ENCODE measurements at places on chromosomes 6 and 20. TPM values are rescaled to one million over a fixed set of nuclear protein-coding genes. Genes with fewer than 3 reads are reported as not detected.

DNA sequence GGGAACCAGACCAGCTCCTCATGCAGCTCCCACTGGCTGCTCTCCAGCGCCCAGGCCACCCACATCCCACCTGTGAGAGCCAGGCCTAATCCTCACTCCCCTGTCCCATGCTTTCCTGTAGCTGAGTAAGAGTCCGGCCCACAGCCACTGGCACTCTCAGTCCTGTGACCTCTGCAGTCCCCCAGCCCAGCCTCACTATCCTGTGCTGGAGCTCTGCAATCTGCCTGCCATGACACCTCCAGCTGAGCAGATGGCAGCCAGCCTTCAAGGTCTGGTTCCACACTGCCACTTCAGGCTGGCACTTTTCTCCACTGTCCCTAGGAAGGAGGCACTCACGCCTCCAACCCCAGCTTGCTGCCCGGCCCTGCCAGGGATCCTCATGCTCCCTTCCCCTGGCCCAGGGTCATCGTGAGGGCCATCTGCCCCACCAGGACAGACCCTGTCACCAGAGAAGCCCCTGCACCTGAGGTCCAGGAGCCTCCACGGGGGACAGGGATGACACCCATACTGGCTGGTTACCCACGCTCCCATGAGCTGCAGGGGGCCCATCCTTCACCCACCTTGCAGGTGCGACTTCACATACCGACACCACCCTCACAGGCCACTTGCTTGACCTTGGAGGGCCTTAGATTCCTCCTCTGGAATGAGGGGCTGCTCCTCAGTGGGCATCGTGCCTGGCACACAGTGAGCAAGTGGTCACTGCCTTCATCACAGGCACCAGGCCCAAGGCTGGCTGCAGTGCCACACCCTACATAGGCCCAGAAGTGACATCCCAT lies 100.1 kb downstream of the ASXL1 start:
- H3K4me1 ChIP-seq, result peaks cover 30% of the 10 kb centered on the region
- H3K27me3 ChIP-seq, result no peaks in the 10 kb centered on the region
- H3K4me3 ChIP-seq, result no peak overlapping the region

The BNIP5 gene
- 0.68 TPM for total RNA-seq

The SUMO4 gene
- total RNA-seq, result 4.6 TPM

DNA sequence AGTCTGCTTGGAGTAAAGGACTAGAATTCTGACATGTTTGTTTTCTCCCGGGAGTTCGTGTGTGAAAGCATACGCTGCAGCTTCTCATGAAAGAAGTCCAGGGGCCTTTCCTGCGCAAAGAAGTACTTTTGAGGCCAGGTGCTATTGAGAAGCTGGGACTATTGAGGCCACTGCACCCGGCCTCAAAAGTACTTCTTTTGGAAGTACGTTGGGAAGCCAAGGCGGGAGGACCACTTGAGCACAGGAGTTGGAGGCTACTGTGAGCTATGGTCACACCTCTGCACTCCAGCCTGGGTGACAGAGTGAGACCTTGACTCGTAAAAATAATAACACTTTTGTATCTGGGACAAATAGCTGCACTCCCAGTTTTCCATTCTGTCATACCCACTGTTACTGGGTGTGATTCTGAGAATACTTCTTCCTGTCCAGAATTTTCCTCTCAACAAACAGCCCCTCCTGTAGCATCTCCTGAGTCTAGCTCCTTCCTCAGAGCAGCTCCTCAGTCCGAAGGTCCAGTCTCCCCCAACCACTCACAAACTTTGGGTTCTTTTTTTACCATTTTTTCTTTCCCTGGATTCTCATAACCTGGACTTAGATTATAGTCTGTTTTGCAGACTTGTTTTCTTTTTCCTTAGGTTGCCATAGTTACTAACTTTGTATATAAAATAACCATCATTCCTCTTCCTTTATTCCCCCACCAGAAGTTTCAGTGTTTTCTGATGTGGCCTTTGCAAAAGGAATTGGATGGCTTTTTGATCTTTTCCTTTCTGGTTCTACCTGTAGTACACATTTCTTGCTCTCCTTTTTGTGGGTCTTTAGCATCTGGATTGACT lies 12.7 kb downstream of the STK35 start:
- peaks cover 22% of the 10 kb centered on the region for H3K4me1 ChIP-seq
- no peak for DNase-seq
- H3K36me3 ChIP-seq, result no peaks in the 10 kb centered on the region
- no peaks in the 10 kb centered on the region for H3K27me3 ChIP-seq
- no peak overlapping the region for H3K27ac ChIP-seq

The BRD2 gene
- total RNA-seq, result 312 TPM

The DEFB114 gene
- not detected for total RNA-seq

DNA sequence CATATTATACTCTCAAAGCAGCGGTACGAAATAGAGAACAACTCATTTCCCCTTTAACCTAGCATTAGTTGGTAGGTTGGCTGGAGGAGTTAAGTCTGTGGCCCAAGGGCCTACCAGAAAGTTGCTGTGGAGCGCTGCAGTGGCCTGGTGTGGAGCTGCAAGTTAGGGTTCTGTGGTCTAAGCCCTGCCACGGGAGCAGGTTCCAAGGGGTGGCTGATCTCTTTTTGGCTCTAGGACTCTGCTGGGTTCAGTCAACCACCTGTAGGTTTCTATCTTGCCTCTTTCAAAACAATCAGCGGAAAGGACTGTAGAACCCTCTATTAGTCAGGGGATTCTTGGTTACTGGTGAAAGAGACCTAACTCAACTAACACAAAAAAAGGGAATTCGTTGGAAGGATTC lies 54.5 kb upstream of the TULP4 start:
- peaks cover 5% of the 10 kb centered on the region for H3K4me1 ChIP-seq
- H3K4me3 ChIP-seq, result no peak overlapping the region
- H3K27ac ChIP-seq, result no peak overlapping the region
- no peak for DNase-seq
- no peaks in the 10 kb centered on the region for H3K27me3 ChIP-seq

GRCh38 chr6:36933102-36933501 lies 21.4 kb upstream of the PI16 start:
- no peaks in the 10 kb centered on the region for H3K4me1 ChIP-seq
- no peak overlapping the region for H3K27ac ChIP-seq
- no peak for DNase-seq
- H3K27me3 ChIP-seq, result no peaks in the 10 kb centered on the region
- H3K4me3 ChIP-seq, result no peak overlapping the region

DNA sequence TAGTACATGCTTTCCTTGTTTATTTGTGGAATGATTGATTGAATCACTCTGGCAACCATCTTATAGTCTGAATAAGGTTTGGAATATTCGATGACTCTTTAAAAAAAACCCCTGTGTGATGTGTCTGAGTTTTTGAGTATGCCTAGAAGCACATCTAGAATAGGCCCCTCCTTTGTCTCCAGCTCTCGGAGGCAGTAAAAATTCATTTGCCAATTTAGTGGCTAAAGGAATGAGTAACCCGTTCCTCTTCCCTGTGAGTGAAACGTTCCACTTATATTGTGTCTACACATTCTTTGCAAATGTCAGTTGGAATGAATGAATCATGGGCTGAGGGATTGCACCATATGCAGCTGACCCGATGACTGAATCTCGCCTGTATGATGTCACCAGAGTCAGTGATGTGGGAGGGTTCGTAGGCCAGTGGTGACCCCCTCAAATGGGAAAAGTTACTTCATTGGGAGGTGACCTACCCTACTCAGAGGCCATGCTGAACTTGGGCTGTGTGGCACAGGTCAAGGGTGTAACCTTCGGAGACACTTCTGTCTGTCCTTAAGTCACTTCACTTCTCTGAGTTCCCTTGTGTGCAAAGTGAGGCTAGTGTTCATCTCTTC lies 21.6 kb downstream of the MOCS3 start:
- no peak for DNase-seq
- H3K4me3 ChIP-seq, result no peak overlapping the region
- no peaks in the 10 kb centered on the region for H3K4me1 ChIP-seq
- H3K36me3 ChIP-seq, result no peaks in the 10 kb centered on the region
- H3K27ac ChIP-seq, result no peak overlapping the region

All from testis (tissue), 5 donors.